CD14-positive monocyte (primary cell): ENCODE measurements at places on chromosomes 7 and 10. TPM values are rescaled to one million over a fixed set of nuclear protein-coding genes. Genes with fewer than 3 reads are reported as not detected.
A peak's percentile ranks its signal among the peaks of the same experiment; 100 is the strongest.

DNA sequence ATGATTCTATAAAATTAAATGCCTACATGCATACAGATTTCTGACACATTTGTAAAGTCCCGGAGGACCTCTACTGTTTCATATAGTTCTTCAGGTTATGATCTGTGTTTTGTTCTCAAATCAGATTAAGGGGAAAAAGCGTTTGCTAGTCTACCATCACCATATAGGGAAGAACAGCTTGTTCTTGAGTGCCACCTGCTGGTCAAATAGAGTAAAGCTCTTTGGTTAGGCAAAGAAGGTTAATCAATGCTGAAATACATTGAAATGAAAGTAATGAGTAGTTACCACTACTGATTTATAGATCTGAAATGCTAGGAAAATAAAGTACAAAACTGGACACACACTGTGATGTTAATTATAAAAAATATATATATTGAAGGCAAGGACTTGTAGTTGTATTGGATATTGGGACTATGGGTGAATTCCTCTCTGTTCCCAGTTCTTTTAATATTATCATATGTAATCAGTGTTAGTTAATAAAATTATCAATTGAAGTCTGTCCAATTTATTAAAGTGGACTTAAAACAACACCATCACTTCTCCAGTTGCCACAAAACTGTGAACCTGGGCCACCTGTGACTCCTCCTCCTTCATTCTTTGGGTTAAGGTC is 72.6 kb upstream of the PDLIM1 start:
- DNase-seq, result peak; percentile 53

NRG3 gene
- not detected for polyA plus RNA-seq

GRCh38 chr10:86520871-86521677 is 518 bp downstream of the WAPL start:
- DNase-seq, result peak; percentile 39

DNA sequence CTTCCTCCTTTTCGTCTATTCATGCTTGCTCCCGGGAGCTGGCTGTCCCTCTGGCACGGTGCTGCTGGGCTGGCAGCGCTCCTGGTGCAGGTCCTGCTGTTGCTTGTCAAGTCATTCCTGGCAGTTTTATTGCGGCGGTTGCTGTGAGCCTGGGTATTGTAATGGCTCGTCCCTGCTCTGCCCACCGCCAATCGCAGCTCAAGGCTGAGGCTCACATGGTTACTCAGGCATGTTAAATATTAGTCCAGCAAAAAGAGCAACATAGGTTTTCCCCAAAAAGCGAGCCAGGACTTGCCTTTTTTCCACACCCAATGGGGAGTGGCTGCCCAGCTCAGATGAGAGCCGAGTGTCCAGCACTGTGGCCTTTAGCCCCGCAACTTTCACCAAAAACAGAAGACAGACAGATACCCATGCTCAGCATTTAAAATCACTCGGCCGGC is 492.9 kb upstream of the FOXK1 start:
- DNase-seq, result no peak

GRCh38 chr10:69583106-69583505 is 9.9 kb upstream of the NEUROG3 start:
- no peak for DNase-seq
